Kidney epithelial cell (primary cell): ENCODE measurements at places on chromosomes 16 and 17.

DNA sequence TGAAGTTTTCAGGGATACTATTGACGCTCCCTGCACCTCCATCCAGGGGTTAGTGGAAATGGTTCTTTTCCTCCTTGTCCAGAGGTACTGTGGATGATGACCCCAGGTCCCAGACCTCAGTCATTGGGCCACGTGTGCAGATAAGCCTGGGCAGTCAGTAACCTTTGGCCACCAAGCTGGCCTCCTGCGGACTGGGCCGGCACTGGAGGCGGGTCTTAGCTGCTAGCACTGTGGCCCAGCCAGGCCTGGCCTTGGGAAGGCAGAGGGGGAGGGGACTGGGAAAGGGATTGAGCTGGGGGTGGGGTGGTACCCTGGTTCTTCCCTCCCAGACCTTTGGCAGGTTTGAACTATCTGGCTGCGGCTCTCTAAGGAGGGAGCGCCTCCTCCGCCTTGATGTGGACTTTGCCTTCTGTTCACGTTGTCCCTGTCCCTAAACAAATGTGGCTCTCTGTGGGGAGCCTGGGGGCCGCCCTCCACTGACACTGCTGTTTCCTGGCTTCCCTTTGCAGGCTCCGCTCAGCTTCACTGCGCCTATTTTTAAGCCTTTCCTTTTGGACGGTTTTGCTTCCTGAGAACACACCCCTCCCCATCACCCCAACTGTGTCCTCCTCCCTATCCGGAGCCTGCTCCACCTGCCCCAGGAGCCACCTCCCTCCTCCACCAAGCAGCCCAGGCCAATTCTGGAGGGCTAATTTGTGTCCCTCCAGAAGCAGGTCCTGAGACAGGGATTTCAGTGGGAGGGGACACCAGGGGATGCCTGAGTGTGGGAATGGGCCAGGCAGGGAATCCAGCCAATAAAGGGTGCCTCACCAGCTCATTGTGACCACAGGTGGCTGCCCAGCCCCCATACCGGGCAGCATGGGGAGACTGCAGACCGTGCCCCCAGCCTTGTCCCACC is 251.9 kb downstream of the SEC14L1 start:
- no peak for DNase-seq

GRCh38 chr17:47742319-47743181 is 9.5 kb downstream of the TBX21 start:
- no peak for DNase-seq

GRCh38 chr17:44076716-44077594 is 6.4 kb downstream of the G6PC3 start:
- DNase-seq: no peak

DNA sequence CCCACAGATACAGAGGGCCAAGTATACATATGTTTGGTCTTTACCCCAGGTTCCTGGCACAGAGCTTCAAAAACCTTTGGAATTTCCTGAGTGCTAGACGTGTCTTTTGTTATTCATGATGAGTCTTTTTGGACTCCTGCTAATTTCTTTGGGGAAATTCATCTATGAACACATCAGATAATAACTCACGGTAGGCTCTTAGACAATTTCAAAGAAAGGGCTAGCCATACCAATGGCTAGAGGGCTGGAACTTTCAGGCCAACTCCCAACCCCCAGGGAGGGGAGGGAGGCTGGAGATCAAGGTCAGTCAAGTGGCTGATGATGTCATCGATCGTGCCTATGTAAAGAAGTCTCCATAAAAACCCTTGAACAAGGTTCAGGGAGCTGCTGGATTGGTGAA is 101.9 kb downstream of the STX8 start:
- no peak for DNase-seq

GRCh38 chr16:67091906-67092566 is 17.7 kb upstream of the PHAF1 start:
- no peak for DNase-seq
